ENCODE measurements at places on chromosomes 7 and 10. TPM values are rescaled to one million over a fixed set of nuclear protein-coding genes. Genes with fewer than 3 reads are reported as not detected.

PROSER2 gene
- 3.9 TPM for total RNA-seq

PLAC9 gene
- total RNA-seq = 0.64 TPM

PRSS2 gene
- total RNA-seq = not detected

ACHE gene
- not detected for total RNA-seq

ANKRD22 gene
- not detected for total RNA-seq

BTBD16 gene
- total RNA-seq = not detected

TEX36 gene
- not detected for total RNA-seq

STK31 gene
- total RNA-seq = not detected

GIMAP6 gene
- total RNA-seq = not detected

CPA1 gene
- total RNA-seq = 0.32 TPM

PDZD7 gene
- total RNA-seq = 1.9 TPM

AGAP4 gene
- 3.5 TPM for total RNA-seq

SLC26A3 gene
- total RNA-seq = not detected

TRIM50 gene
- total RNA-seq = not detected

EGR2 gene
- 1.7 TPM for total RNA-seq

CLRN3 gene
- total RNA-seq = not detected

IDI2 gene
- total RNA-seq = not detected

SPAM1 gene
- not detected for total RNA-seq

GJD4 gene
- total RNA-seq = not detected

SMKR1 gene
- not detected for total RNA-seq

ZNF503 gene
- total RNA-seq = 11.9 TPM

IGF2BP3 gene
- total RNA-seq = 9.1 TPM

CFAP58 gene
- total RNA-seq = 0.64 TPM

CALML5 gene
- not detected for total RNA-seq

SPDYE5 gene
- total RNA-seq = not detected

TDRD1 gene
- 0.64 TPM for total RNA-seq

C10orf105 gene
- not detected for total RNA-seq

ANXA8 gene
- total RNA-seq = 3.9 TPM

CALCR gene
- total RNA-seq = under 0.01 TPM

TLX1 gene
- total RNA-seq = not detected

WNT2 gene
- 140 TPM for total RNA-seq

SRRT gene
- 50.6 TPM for total RNA-seq

ARHGEF5 gene
- 1.9 TPM for total RNA-seq

CCDC172 gene
- total RNA-seq = not detected

GDF10 gene
- not detected for total RNA-seq

STEAP2 gene
- total RNA-seq = 4.5 TPM

XPNPEP1 gene
- 86.4 TPM for total RNA-seq

Measured in fibroblast of villous mesenchyme (primary cell).